ENCODE measurements at places on chromosomes 3 and 15.

GRCh38 chr3:10666621-10667020 lies 149.4 kb upstream of the SLC6A11 start:
- DNase-seq = peak; percentile 14

DNA sequence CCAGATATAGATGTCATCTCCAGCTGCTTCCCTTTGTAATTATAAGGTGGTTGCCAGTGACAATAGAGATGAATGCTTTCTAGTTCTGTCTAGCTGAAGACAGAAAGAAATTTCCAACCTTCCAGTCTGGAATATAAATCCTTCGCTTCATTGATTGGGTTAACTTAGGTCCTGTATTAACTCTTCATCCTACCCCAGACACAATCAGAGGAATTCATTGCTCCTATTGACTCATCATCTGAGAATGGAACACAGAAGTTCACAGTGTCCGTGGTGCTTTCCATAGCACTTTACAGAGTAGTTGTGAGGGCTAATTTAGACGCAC lies 241.4 kb downstream of the NFKBIZ start:
- DNase-seq = no peak

GRCh38 chr15:57528940-57529565 lies 62.7 kb upstream of the MYZAP start:
- no peak for DNase-seq

DNA sequence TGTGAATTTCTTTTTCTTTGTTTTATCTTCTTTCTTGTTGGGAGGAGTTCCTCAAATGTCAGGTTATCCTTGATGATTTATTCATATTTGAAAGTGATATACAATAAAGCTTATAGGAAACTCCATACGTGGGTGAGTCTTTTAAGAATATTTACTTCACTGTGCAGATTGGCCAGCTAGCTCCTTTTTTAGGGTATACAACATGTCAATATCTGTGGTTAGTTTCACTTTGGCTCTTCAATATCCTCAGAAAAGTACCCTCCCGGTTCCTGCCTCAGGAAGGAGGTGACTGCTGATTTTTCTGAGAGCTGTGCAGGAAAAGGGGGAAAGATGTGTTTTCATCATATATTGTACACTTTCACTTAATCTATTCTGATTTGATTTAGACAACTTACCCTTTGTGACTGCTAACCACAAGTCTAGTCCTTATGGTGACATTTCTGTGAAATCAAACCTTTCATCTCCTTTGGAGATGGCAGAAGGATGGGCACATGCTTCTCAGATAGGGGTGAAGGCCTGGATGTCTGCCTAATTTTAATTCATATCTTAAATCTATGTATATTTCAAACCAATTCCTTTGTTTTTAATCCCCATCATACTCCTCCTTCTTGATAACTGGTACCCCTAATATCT lies 98.2 kb upstream of the NECTIN3 start:
- DNase-seq = no peak

DNA sequence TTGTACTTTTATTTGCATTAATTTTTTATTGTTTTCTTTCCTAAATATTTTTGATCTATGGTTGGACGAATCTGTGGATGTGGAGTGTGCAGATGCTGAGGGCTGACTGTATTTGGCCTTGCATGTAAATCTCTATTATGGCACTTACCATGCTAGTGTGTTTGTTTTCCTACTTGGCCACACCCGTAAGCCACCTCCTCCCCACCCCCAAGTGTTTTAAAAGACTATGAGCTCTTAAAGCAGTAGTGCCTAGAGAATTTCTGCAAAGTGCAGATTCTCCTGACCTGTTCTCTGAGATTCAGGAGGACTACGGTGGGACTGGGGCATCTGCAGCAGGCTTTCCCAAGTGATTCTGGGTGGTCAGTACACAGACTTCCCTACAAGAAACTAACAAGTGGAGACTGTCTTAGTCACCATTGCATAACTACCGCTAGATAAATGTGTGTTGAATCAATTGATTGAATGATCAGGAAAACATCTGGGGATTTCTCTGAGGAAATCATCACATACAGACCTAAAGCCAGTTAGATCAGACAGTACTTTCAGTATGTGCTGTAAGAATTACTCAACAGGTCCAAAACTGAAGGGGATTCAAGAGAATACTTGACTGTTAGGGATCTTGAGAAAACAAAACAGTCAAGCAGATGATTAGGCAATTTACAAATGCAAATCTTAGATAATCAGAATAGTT lies 6.2 kb upstream of the TIPARP start:
- no peak for DNase-seq

DNA sequence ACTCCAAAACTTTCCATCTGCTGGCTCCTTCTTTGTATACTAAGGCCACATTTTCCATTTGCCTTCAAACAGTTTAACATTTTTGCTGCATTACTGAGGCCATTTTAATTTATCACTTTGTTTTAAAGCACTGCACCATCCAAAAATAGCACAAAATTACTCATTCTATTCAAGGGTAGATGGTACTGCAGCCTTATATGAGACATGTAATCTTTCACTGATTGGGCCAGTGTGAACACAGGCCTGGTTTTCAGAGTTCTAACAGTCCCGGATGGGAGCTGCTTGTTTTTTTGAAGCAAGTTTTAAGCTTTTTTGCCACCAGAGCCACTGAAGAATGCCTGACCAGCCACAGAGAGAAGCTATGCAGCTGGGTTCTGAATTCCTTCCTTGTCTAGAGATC lies 172.3 kb upstream of the TSC22D2 start:
- DNase-seq = no peak

DNA sequence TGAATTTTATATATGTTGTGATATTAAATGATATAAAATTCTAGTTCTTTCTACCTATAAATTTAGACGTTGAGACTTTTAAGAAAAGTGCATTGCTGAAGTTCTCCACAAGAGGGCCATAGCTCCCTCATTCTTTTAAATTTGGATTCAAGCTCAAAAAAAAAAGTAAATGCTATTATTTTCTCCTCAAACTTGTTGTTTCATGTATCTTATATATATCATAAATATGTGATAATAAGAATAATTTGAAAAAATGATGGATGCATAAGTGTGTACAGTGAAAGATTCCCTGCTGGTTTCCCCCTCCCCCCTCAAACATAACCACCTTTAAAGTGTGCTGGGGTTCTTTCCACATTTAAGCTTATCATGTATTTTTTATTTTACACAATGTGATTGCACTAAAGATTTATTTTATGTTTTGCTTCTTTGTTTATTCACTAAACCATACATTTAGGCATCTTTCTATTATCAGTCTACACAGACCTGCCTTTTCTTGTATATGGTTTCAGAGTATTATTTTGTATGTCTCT lies 769.4 kb upstream of the GOLIM4 start:
- DNase-seq = peak; percentile 28

DNA sequence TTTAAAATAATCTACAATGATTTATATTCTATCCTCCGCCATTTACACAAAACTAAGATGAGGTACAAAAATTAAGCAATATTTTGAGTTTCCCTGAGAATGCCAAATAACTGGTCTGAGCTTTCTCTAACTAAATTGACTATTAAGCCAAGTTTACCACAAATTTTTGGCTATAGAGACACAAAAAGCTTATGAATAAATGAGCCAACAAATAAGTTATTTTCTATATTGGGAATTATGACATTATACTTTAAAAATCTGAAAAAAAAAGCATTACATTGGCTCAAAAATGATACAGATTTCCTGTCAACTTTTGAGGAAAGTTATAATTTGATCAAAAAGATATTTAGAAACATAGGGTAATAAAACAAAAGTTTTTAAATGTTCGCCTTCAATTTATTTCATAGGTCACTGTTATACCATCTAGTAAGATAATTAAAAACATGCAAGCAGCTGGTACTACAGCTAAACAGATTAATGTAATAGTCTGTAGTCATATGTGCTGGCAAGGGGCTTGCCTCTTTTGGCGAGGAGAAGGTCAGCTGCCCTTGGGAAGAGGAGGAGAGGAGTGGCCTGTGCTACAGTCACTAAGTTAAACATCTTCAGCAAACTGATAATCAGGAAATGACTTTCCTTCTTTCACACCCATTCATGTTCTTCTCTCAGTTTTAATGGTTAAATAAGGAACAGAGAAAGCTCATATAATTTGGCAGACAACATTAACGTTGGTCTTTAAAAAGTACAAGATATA lies 318.5 kb downstream of the TBC1D5 start:
- DNase-seq = no peak

DNA sequence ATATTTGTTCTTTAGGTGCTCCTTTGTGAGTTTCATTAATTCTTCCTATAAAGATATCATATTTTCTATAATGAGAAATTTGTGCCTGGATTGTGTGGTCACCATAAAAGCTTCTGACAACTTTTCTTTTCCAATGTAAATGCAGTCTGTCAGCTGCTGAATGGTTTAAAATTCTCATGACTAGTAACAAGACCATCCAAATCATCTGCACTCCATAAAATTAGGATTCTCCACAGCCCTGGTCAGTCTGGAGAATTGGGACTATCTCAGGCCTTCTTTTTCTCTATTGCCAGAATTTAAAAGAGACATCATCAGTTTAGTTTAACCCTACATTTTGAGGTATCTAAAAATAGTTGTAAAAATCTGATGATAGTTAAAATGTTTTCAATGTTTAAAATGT lies 180.9 kb downstream of the DTWD1 start:
- no peak for DNase-seq

GRCh38 chr15:101171954-101172353 lies 79.9 kb downstream of the CHSY1 start:
- no peak for DNase-seq

- DNase-seq = no peak
Measured at GRCh38 chr15:69834761-69835160, 263.0 kb downstream of the TLE3 start.

GRCh38 chr3:140384028-140384771 lies 293.7 kb upstream of the TRIM42 start:
- DNase-seq = no peak

- DNase-seq = peak; percentile 28
Measured at GRCh38 chr3:87145553-87145952, 81.6 kb upstream of the CHMP2B start.

- DNase-seq = peak; percentile 88
Measured at GRCh38 chr3:45064512-45065372, 38.6 kb downstream of the CLEC3B start.

DNA sequence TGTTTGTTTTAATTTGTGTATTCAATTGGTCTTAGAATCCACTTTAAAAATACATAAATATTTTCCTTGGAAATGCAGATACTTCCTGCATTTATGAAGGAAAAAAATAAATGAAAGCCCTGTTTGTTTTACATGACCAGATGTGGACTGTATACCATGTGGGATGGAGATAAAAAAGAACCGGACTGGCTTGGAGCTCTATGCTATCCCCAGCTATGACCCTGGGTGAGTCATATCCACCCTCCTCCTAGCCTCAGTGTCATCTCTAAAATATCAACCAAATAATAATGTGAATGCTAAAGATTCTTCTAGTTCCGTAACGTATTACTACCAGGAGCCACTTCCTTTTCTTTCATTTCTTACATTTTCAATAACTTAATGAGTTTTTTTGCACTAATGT lies 44.5 kb upstream of the PDZRN3 start:
- no peak for DNase-seq

Data from KBM-7 (cell line).